ENCODE measurements at places on chromosomes 11 and 22. TPM values are rescaled to one million over a fixed set of nuclear protein-coding genes. Genes with fewer than 3 reads are reported as not detected.

Gene SSTR3
- total RNA-seq = under 0.01 TPM

Gene FOLR2
- 3.9 TPM for total RNA-seq

Gene TRIM29
- total RNA-seq = 0.25 TPM

Gene CDC42EP1
- total RNA-seq = 3.4 TPM

Gene KRTAP5-10
- not detected for total RNA-seq

Gene CCDC15
- total RNA-seq = 2.7 TPM

Gene CD6
- 0.74 TPM for total RNA-seq

Gene CCDC88B
- total RNA-seq = 0.98 TPM

Gene DRICH1
- 0.49 TPM for total RNA-seq

Measured in temporal lobe (tissue), 4 donors.